Right lung (tissue), 10 donors: ENCODE measurements at places on chromosomes 13 and 19. TPM values are rescaled to one million over a fixed set of nuclear protein-coding genes. Genes with fewer than 3 reads are reported as not detected.
A peak's percentile ranks its signal among the peaks of the same experiment; 100 is the strongest.

DNA sequence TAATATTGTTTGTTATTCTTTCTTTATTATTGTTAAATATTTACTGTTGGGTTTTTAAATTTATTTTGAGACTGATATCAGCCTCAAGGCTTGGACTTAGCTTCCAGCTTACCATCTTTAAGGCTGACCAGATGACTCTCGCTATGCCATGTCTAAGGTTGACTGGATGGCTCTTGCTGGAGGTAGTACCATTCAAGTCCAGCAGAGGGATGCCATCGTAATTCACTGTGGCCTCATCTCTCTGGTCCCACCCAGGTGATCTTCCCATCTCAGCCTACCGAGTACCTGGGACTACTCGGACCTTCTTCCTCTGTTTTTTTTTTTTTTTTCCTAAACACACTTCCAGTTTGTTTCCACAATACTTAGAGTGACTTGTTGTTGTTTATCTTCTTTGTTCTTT lies 41.7 kb upstream of the ZNF91 start:
- no peak for DNase-seq

Gene CCDC194
- polyA plus RNA-seq, result 0.23 TPM

DNA sequence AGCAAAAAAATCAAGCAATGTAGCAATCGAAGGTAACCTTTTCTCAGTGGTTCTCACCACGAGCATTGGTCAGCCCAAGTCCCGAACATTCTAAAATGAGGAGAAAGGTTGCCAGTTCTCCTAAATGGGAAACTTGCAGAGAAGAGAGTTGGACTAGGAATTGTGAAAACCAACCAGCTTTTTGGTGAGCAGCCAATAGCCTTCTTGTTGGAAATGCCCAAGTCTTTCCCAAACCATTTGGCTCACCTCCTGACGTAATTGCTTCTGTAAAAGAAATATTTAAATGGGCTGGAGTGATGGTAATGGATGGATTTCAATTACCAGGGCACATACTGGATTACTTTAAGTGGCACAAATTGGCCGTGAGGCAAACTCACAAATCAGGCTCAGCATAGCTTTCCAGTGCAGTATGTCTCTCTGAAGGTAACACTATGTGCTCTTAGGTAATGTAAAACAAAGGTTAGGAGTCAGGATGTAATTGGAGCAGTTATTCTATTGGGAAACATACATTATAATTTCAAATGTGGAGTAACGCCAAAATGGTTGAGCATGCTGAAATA lies 423.2 kb downstream of the KLF5 start:
- no peak for DNase-seq

DNA sequence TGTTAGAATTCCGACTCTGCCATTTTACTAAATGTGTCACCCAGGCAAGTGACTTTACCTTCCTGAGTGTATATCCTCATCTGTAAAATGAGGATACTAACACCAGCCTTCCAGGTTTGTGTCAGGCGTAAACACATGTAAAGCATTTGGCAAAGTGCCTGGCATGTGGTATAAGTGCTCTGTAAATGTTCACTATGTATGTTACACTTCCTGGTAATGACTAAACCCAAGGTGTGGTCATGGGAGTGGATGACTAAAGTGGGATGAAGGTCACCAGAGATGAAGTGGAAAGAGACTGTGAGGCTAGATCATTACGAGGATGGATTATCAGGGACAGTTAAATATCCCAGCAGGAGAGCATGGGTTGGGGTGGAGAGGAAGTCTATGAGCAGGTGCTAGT lies 25.6 kb downstream of the DEDD2 start:
- DNase-seq, result no peak

DNA sequence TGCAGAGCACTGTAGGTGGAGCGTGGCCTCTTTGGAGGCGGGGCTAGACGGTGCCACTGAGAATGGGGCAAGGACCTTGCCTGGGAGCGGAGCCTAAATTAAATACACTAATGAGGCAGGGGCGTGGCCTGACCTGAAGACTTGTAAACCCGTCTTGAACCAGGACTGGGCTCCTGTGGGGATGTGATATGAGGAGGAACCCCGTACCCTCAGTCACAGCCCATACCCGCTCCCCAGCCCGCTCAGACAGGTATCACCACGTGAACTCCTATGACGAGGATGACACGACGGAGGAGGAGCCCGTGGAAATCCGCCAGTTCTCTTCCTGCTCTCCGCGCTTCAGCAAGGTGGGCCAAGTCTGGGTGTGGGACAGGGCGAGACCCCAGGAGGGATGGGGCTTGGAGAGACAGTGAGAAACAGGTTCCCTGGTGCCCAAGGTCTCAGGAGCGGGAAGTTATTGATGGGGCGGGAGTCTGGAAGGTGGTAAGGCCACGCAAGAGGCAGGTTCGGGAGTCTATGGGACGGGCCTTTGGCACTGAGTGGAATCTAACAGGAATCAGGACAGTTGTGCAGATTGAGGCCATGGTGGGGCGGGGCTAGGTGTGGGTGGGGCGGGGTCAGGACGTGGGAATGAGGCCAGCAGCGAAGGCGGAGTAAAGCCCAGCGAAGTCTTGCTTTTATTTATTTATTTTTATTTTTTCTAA lies 14.7 kb downstream of the DNASE2 start:
- no peak for DNase-seq

DNA sequence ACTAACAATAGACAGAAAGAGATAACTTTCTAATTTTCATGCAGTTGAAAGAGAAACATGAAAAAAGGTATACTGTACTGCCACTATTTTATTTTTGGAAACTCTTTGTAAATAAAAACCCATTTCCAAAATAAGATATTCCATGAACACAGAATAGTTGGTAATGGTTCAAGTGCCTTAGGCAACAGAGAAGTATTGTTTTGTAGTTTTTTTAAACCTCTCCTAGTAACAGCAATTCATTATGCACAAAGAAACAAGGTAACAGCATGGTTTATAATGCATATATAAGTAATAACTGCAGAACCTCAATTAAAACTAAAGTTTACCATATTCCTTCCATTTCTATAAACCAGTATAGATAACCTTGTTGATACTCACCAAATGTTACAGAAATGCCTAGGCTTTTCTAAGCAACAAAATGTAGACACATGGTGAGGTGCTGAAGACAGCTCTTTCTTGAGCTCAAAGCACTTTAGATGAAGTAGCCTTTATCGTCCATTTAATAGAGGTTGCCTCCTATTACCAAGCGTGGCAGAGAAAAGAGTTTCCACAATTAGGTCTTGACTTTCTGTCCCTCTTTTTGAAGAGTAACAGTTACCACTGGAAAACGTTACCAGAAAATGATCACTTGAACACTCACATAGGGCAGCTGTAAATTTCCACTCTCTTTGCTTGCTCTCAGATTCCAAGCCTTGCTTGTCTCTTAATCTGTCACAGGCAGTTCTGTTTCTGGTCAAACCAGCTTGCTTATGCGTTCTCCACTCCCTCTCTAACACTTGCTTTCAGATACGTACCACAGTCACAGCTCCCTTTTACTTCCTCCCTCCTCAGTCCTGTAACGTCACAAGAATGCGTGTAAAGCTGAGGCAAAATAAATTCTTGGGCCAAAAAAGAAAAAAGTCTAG lies 42.9 kb downstream of the CAB39L start:
- DNase-seq, result peak; percentile 57

DNA sequence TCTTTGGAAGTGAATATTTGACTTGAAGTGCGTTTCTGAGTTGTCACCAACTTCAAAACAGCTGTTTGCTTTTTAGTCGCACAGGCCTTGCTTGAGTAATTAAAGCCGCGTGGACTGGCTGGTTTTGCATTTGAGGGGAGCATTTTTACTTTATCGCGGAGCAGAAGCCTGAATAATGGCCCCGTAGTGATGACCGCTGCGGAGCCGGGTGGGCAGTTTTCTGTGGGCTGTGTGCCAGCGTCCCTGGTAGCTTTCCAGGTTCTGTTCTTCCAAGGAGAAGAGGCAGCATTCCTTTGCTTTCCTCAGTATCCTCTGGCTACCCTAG lies 1.1 kb downstream of the NAA16 start:
- peak; percentile 51 for DNase-seq

Gene KIR3DL1
- polyA plus RNA-seq, result not detected

- DNase-seq, result no peak
These were observed 41.0 kb upstream of the CNMD start for GRCh38 chr13:52780611-52781010.

- DNase-seq, result no peak
These were observed 172.4 kb downstream of the VWA8 start for GRCh38 chr13:41788552-41788951.

- DNase-seq, result peak; percentile 58
These were observed 121.6 kb upstream of the FRY start for GRCh38 chr13:31909864-31910551.

Gene CALR3
- polyA plus RNA-seq, result not detected

Gene LHB
- not detected for polyA plus RNA-seq

- no peak for DNase-seq
These were observed 271.5 kb downstream of the SLC7A1 start for GRCh38 chr13:29323954-29324353.

Gene OXGR1
- polyA plus RNA-seq, result 0.71 TPM

- DNase-seq, result peak; percentile 62
These were observed 420 bp downstream of the ECH1 start for GRCh38 chr19:38831142-38831605.

Gene VWA8
- 12.3 TPM for polyA plus RNA-seq

Gene FOSB
- 269 TPM for polyA plus RNA-seq

DNA sequence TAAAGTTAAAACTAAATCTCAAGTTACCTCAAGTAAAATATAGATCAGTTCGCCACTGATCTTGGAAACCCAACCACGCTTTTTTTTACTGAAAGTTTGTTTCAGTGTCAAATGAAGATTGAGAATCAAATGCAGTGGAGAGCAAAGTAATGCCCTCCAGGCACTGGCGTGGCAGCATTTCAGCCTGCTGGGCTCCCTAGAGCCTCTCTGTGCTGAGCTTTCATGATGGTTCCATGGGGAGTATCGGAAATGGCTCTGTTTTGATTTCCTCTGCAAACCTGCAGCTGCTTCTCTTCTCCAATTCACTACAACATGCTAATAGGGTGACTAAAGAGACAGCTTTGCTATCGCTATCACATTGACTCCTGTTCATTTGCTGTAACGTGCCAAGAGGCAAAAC lies 141.6 kb downstream of the FGF14 start:
- no peak for DNase-seq

Gene VAV1
- polyA plus RNA-seq, result 2.1 TPM

GRCh38 chr19:47157431-47158321 lies 27.0 kb downstream of the SAE1 start:
- DNase-seq, result no peak

Gene CFAP97D2
- polyA plus RNA-seq, result 1.1 TPM

GRCh38 chr13:66887088-66887487 lies 343.0 kb downstream of the PCDH9 start:
- DNase-seq, result peak; percentile 29

DNA sequence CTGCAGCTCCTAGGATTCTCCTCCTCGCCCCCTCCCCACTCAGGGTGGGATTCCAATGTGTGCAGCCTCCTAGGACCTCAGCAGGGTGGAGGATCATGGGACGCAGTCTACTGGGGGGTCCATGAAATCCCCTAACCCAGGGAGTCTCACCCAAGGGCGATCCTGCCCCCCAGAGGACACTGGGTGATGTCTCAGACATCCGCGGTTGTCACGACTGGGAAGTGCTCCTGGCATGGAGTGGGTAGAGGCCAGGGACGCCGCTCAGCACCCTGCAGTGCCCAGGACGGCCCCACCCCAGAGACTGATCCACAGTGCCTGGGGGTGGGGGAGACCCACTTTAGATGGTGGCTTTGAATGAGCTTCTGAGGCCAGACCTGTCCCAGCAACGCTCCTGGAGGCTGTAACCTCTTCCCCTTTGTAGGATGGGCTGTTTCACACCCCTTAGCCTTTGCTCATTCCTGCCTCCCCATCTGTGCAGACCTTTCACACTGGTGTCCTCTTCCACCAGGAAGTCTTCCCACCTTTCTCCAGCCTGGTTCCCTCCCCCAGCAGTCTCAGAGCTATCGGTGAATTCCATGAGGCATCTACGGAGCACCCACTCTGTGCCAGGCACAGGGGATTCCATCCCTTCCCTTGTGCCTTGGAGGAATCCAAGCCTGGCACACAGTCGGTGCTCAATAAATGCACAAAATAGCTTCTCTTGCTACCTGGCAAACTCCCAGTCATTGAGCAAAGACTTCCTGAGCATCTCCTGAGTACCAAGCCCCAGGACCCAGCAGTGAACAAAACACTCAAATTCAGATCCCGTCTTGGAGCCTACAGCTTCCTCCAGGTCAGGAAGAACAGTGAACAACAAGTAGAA lies 10.5 kb downstream of the SMIM24 start:
- no peak for DNase-seq

DNA sequence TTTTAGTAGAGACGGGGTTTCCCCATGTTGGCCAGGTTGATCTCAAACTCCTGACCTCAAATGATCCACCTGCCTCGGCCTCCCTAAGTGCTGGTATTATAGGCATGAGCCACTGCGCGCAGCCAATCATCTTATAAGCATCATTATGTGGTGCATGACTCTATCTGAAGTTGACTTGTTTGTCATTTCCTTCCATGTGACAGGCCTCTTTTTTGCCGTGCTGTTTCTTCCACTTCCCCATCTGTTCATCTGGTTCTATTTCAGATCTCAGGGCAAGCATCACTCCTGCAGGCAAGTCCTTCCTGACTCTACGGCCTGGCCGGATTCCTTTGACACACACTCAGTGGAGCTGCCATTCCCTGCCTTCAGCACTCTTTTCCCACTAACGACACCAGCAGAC lies 15.2 kb downstream of the COL5A3 start:
- no peak for DNase-seq

Gene TGFBR3L
- 0.23 TPM for polyA plus RNA-seq

Gene MBD3L3
- not detected for polyA plus RNA-seq

DNA sequence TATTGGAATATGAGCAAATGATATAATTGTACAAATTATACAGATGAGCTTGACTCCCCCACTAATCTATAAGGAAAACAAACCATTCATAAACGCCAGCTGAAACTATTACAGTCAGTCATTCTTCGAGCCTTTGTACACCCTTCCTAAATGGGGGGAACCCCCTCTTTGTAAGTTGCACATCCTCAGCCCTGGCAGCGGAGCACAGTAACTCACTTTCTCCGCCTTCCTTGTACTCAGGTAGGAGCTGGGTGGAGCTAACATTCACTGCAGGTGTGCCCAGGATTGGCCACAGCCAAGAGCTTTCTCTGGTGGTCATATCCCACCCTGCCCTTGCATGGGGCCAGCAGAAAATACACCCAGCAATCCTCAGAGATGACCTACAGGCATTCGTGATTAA lies 28.6 kb downstream of the PIN1 start:
- DNase-seq, result no peak

Gene IRF2BP1
- polyA plus RNA-seq, result 19.5 TPM

DNA sequence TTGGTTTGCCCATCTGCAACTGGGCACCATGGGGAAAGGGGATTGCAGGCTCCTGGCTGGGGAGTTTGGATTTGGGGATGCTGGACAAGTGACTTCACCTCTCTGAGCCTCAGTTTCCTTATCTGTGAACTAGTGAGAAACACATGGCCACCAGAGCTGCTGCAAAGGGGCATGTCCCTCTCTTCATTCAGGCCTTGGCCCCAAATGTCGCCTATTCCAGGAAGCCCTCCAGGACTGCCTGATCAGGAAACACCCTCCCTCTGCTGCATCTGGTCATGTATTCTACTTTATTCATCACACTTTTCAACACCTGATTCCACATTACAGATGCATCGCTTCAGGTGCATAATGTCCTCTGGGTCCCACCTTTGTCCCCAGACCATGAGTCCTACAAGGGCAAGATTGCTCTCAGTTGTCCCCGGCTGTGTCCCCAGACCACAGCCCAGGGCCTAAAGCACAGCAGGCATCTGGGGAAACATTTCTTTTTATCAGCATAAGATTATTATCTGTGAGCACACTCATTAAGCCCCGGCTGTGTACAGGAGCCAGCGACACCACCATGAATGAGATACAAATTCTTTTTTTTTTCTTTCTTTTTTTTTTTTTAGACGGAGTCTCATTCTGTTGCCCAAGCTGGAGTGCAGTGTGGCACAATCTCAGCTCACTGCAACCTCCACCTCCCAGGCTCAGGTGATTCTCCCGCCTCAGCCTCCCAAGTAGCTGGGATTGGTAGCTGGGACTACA lies 37.5 kb downstream of the ARRDC2 start:
- DNase-seq, result no peak
